ENCODE measurements at places on chromosomes 6 and 20. TPM values are rescaled to one million over a fixed set of nuclear protein-coding genes. Genes with fewer than 3 reads are reported as not detected.
A peak's percentile ranks its signal among the peaks of the same experiment; 100 is the strongest.

- H3K27ac ChIP-seq: peak within 1 kb of the TSS; percentile 85
- H3K36me3 ChIP-seq: no peaks in the 10 kb centered on the region
- peak; percentile 92 for DNase-seq
- no peaks in the 10 kb centered on the region for H3K4me1 ChIP-seq
- H3K4me3 ChIP-seq: peak within 1 kb of the TSS; percentile 93
These were observed at the start of gene UTRN for GRCh38 chr6:144284783-144285547. TSS of gene UTRN (plus strand) at chr6:144285335. CDS start at chr6:144291829, 6,494 bp downstream.

DNA sequence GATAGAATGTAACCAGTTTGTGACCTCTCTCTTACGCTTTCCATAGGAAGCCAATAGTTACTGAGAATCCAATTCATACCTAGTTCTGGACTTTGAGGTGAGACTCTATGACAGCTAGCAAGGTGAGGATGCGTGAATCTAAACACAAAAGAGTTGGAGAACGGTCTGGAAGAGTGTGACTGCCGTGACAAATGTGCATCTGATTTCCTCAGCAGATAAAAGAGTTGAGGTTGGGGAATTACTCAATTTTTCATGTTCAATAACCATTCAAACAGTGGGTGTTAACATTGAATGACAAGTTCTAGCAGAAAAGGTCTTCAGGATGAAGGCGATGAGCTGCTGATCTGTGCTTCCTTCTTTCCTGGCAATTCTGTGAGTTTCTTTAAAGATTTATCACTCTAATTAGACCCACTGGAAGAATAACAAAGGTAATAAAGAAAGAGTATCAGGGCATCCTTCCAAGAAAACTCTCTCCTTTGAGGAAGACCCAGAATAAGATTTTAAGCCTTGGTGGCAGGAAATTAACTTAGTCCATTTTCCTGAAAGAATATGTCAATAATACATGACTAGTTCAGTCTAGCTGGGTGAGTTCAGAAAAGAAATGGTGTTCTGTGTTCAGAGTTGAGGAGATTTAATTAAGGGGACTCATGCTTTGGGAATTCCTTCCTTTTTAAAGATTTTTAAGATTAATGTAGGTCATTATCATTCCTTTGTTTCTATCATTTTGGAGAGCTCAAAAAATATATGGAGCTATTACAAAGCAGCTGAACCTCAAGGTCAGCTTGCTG, 24.5 kb downstream of the KIF3B start:
- H3K27ac ChIP-seq: no peak overlapping the region
- H3K4me3 ChIP-seq: no peak overlapping the region
- H3K36me3 ChIP-seq: no peaks in the 10 kb centered on the region
- no peaks in the 10 kb centered on the region for H3K4me1 ChIP-seq

DNA sequence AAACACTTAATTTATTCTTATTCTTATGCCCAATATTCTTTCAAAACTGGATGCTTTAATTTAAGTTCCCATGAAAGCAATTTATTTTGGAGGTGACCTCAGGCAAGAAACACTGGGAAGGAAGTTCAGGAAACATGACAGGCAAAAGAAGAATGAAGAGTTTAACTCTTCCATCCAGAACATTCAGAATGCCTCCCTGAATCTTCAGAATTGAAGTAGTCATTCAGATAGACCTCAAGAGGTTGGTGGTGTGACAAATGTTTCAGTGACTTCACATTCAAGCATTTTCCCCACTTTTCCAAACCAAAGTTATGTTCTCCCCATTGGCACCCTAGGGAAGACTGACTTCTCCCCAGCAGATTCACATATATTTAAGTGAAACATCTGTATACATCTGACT, 110.5 kb downstream of the HAO1 start:
- no peak overlapping the region for H3K27ac ChIP-seq
- H3K36me3 ChIP-seq: no peaks in the 10 kb centered on the region
- no peaks in the 10 kb centered on the region for H3K27me3 ChIP-seq
- H3K4me1 ChIP-seq: no peaks in the 10 kb centered on the region
- DNase-seq: no peak

DNA sequence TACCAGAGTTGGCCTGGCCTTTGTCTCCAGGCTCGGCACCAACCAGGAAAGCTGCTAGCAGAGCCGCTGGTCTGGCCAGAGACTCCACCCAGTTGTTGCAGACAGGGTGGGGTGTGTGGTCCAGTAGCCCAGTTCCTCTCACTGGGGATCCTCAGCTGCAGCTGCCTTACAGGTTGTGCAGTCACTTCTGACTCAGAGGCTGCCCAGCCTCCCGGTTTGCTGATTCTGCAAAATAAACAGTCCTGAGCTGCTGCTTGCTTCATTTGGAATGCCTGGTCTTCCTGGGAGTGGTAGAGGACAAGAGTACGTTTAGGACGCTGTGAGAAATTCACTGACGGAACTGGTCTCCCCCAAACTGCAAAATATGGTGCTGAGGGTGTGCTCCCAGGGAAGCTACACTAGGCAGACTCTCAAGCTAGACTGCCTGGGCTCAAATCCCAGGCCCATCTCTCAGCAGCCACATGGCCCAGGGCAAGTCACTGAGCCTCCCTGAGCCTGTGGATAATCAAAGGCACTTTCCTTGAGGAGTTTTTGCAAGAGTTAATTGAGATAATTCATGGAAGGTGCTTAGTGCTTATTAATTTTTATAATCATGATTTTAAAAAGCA, 246.1 kb downstream of the TFAP2C start:
- no peak for DNase-seq
- H3K4me3 ChIP-seq: no peak overlapping the region
- H3K36me3 ChIP-seq: no peaks in the 10 kb centered on the region
- H3K27ac ChIP-seq: no peak overlapping the region

DNA sequence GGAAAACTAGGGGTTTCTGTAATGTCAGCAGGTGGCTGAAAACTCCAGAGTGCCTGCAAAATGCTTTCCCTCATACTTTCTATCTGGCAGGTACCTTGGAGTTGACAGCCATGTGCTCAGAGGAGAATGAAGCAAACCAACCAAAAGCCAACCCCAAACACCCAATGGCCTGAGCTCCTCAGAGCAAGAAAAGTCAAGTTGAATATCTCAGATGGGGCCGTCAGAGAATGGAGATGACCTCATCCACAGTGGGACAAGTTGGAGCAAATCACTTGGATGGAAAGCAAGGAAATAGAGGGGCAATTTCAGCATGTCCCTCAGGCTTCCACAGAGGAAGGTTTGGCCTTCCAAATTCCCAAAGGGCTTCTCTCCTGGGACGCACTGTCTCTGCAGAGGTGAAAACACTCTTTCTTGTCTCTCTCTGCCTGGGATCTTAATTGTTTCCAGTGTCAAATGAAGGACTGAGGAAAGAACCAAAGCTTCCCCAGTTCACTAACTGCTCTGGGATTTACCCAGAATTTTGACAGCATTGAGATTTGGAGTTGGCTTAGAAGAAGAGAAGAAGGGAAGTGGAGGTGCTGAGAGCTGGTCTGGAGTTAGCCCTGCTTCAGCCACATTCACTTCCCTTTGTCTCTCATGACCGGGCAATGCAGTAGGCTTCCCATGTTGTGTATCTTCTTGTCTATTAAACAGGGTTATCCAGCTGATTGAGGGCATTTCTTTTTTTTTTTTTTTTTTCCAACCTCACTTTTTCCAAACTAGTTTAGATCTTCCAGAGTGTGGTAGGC, 42.2 kb downstream of the PRND start:
- peaks cover 3% of the 10 kb centered on the region for H3K27me3 ChIP-seq
- no peaks in the 10 kb centered on the region for H3K36me3 ChIP-seq
- H3K4me1 ChIP-seq: no peaks in the 10 kb centered on the region
- DNase-seq: no peak
- H3K27ac ChIP-seq: no peak overlapping the region

GRCh38 chr20:47540443-47541354, 39.0 kb downstream of the NCOA3 start:
- H3K36me3 ChIP-seq: no peaks in the 10 kb centered on the region
- DNase-seq: peak; percentile 65
- H3K4me3 ChIP-seq: no peak overlapping the region

- no peaks in the 10 kb centered on the region for H3K27me3 ChIP-seq
- no peaks in the 10 kb centered on the region for H3K36me3 ChIP-seq
- H3K27ac ChIP-seq: no peak overlapping the region
These were observed 172.4 kb downstream of the MOXD1 start for GRCh38 chr6:132228894-132229293.

DNA sequence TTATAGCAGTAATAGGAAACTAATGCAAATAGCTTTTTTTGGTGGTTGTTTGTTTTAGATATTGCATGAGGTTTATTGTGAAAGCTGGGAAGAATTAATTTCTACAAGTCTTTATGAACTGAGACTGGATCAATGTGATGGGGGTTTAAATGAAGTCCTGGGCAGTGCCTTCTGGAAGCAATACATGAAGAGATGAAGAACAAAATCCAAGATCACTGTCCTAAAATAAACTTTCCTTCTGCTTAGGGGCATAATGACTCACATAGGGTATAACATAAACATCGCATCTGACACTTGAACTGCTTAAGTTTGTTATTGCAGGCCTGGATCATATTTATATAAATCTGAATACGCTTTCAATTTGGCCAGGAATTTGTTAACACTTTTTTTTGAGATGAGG, 20.9 kb upstream of the SHLD1 start:
- DNase-seq: no peak
- no peak overlapping the region for H3K27ac ChIP-seq
- no peaks in the 10 kb centered on the region for H3K36me3 ChIP-seq

- H3K27me3 ChIP-seq: no peaks in the 10 kb centered on the region
- peaks cover 20% of the 10 kb centered on the region for H3K4me1 ChIP-seq
These were observed 1088.2 kb upstream of the CITED2 start for GRCh38 chr6:140462453-140463311.

DNA sequence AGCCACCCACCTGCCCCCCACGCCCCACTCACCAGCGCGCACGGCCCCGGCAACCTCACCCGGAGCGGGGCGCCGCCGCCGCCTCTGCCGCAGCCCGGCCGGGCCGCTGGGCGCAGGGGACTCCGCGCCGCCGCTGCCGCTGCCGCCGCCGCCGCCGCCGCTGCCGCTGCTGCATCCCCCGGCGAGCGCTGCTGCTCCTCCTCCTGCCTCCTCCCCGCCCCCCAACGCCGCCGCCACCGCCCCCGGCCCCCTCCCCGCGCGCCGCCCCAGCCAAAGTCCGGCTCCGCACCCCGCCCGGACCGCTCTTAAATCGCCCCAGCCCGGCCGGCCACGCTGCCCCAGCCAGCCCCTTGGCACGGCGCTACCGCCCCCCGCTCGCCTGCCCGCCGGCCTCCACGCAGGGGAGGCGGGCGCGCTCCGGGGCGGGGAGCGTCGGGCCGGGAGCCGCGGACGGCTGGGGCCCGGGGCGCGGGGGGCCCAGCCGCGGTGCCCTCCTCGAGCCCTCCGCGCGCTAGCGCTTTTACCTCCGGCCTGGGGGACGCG, at the start of gene SULF2:
Gene SULF2 (minus strand): TSS at position 171 of the 543 bp plus-strand sequence. CDS start 28,118 bp downstream, outside the sequence.
- H3K4me3 ChIP-seq: peak within 1 kb of the TSS; percentile 69
- no peaks in the 10 kb centered on the region for H3K27me3 ChIP-seq
- H3K36me3 ChIP-seq: no peaks in the 10 kb centered on the region

- H3K27me3 ChIP-seq: no peaks in the 10 kb centered on the region
- H3K36me3 ChIP-seq: no peaks in the 10 kb centered on the region
- H3K4me1 ChIP-seq: no peaks in the 10 kb centered on the region
- no peak overlapping the region for H3K4me3 ChIP-seq
- DNase-seq: no peak
These were observed 120.4 kb downstream of the BCAS1 start for GRCh38 chr20:53950031-53950430.

DNA sequence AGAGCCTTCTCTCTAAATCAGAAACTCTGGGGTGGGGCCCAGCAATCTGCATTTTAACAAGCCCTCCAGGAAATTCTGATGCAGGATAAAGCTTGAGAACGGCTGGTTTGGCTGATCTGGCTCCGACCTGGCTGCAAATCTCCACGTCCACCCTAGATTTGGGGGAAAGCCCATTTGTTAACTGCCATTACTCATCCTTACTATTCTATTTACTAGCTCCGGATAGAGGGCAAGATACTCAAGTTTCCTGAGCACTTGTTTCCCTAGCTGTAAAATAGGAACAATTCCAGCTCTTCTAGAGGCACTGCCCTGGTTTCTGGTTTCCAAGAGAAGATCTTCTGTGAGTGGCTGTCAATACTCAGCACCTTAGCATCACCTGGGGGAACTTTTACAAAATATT, 44.4 kb downstream of the DAAM2 start:
- no peaks in the 10 kb centered on the region for H3K4me1 ChIP-seq
- no peak overlapping the region for H3K27ac ChIP-seq

RHAG gene
- total RNA-seq: not detected

PHACTR1 gene
- total RNA-seq: 33.6 TPM

CEBPB gene
- total RNA-seq: 81.4 TPM

IP6K3 gene
- 0.47 TPM for total RNA-seq

OPRL1 gene
- 1.2 TPM for total RNA-seq

CTAGE9 gene
- total RNA-seq: not detected

KIF25 gene
- total RNA-seq: not detected

RIPK1 gene
- total RNA-seq: 30.4 TPM

HTR1B gene
- 1.9 TPM for total RNA-seq

FAM135A gene
- total RNA-seq: 48.4 TPM

MCHR2 gene
- total RNA-seq: not detected

KIF3B gene
- total RNA-seq: 62.2 TPM

IPCEF1 gene
- total RNA-seq: 25.9 TPM

HUS1B gene
- 1.2 TPM for total RNA-seq

Data from kidney (tissue), 22 donors.